ENCODE measurements at places on chromosomes 6 and 20. TPM values are rescaled to one million over a fixed set of nuclear protein-coding genes. Genes with fewer than 3 reads are reported as not detected.

PI16 gene
- polyA plus RNA-seq, result 0.37 TPM

PERP gene
- 67.9 TPM for polyA plus RNA-seq

GSS gene
- polyA plus RNA-seq, result 82.9 TPM

SLC17A2 gene
- not detected for polyA plus RNA-seq

FGD2 gene
- polyA plus RNA-seq, result 0.29 TPM

SLC26A8 gene
- polyA plus RNA-seq, result not detected

CRYBG1 gene
- polyA plus RNA-seq, result 0.22 TPM

ZMYND8 gene
- polyA plus RNA-seq, result 27.5 TPM

LCA5 gene
- 6.6 TPM for polyA plus RNA-seq

OR12D3 gene
- not detected for polyA plus RNA-seq

Measured in cardiac muscle cell (in vitro differentiated cells and primary cell).